ENCODE measurements at places on chromosomes 5 and 9.

GRCh38 chr9:14433351-14434157 lies 119.6 kb upstream of the NFIB start:
- peak; percentile 39 for DNase-seq

- DNase-seq: no peak
Measured at GRCh38 chr5:135353952-135354721, 44.9 kb downstream of the MACROH2A1 start.

DNA sequence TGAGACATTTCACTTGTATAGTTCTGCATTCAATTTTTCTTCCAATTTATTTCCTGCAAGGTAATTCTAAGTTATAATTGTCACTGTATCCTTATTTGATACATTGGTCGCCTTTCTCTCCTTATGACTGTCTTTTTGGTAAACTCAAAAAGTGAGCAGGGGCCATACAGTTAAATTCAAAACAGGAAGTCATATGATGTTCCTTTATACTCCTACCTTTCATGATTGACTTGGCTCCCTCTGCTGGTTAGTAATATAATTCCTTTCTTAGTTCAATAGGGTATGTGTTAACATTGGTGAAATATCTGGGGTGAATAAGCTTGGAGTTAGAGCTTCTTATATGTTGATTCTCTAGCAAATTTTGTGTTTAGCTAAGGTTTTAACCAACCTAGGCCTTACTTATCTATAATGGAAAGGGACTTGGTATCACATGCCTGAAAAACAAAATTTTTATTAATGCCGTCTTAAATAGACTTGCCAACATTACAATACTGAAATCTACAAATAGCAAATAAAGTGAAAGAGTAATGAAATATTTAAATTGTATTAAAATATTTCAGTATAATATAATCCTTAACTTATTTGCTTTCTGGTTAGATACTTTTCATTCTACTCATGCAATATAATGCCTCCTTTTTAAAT lies 6.0 kb upstream of the NIPBL start:
- DNase-seq: peak; percentile 78

- no peak for DNase-seq
Measured at GRCh38 chr9:106127776-106128175, 433.4 kb downstream of the TMEM38B start.

DNA sequence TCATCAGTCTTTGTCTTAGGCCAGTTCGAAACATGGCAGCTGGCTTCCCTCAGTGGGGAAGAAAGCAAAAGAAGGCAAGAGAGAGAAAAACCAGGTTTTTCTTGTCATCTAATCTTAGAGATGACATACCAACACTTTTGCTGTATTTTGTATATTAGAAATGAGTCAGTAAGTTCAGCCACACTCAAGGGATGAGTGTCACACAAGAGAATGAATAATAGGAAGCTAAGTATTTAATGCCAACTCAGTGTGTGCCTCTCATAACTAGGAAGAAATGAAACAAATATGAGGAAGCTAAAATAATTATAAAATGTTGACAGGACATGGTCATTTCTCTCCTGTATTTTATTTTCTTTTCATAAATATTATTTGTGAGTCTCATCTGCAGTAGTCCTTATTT lies 65.3 kb downstream of the CDH12 start:
- DNase-seq: no peak

DNA sequence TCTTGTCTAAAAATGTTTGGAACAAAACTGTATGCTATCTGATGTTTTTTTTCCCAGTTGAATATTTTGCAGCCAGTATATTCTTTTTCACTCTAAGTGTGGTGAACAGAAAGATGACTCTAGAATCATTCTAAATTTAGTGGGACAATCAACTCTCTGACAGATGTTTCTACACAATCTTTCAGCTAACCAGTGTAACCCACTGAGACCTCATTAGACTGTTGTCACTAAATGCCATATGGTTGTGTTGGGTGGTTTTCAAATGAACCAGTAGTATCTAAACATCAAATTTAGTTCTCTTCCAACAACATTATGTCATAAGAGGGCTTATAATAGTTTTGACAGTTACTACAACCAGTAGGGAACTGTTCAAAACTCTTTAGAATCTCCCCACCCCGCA lies 129.6 kb upstream of the PRLR start:
- DNase-seq: no peak

DNA sequence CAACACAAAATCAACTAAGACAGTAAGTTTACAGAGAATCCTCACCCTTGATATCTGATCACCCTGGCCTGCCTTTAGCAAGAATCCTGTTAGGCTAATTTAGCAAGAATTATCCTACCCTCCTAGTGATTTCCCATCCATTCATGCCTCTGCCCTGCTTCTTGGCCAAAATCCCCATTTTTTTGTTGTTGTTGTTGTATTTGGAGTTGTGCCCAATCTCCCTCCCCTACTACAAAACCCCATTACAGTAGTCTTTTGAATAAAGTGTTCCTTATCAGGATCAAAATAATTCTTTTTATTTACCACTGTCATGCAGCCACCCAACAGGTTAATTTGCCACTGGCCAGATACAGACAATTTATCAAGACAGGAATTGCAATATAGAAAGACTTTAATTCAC lies 58.5 kb upstream of the CLINT1 start:
- no peak for DNase-seq

DNA sequence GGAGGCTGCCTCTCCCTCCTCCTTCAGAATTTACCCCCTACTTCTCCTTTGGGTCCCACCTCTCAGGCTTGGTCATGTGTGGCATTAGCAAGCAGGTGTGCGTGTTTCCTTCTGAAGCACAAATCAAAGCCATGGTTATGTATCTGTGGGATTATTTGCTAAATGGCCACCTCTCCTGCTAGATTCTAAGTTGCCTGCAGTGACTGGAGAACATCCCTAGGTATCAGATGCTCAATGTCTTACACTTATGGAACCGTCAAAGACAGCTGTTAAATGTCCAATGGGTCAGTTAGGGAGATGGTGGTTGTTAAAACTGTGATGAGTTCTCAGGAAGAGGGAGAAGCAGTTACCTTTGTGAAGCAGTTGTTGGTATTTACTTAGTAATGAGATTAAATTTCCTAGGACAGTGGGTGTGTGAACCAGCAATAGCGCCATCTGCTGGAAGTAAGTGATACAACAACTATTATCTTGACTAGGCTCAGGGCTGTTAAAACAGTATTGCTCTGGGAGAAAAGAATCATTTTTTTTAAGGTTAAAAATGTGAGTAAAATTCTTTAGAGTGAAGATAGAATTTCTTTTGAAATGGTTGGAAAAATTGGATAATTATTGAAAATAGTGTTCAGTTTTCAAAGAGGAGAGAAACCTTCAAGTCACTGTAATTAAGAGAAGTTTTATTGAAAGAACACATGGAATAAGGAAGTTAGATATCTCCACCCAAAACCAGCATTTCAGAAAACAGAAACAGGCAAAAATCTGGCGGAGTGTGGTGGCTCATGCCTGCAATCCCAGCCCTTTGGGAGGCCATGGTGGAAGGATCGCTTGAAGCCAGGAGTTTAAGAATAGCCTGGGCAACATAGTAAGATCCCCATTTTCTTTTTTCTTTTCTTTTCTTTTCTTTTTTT lies 71.3 kb downstream of the TMC1 start:
- DNase-seq: peak; percentile 32

DNA sequence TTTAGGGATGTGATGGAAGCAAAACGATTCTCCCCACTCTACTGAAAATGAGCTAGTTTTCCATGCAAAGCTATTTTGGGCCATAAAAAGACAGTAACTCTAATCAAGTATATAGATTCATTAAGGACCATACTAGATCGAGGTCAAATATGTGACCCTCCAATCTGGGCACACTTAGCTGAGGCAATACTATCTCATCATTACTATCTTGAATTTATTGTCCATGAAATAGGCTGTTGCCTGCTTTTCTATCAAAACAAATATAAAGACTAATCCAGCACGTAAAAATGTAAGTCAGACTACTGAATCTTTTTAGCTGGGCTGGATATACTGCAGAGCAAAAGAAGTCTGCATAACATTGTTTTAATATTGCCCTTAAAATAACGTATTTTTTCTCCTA lies 943.1 kb downstream of the NR2F1-AS1 start:
- no peak for DNase-seq

DNA sequence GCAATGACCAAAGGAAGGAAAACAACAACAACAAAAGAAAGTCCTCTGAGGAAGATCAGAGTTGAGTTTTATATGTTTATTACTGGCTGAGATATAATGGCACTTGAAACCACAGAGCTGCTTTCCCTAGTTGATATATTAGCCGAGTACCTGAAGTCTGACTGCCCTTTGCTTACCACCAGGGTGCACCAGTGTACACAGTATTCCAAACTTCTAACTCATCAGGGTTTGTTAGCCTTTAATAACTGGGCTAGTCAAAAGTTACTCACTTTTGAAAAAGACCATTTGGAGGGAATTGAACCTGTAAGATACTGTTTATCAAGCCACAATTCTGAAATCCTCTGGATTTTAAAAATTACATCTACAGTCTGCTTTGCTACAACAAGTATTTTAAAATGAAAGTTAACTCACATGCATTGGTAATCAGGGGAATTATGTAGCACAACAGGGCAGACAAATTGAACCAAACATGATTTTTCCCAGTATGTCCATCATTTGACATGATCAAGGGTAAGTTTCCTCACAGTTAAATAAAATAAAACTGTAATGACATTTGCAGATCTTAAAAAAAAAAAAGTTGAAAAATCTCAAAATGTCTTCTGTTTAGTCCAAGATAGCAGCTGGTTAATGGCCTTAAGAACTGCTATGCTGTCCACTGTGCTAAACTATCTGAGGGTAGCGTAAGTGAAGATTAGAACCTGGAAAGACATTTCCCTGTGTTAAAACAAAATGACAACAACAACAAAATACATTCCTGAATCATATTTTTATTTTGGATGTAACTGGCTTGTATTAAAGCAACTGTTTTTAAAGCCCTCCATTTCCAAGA lies 57.3 kb upstream of the C6 start:
- DNase-seq: peak; percentile 7

DNA sequence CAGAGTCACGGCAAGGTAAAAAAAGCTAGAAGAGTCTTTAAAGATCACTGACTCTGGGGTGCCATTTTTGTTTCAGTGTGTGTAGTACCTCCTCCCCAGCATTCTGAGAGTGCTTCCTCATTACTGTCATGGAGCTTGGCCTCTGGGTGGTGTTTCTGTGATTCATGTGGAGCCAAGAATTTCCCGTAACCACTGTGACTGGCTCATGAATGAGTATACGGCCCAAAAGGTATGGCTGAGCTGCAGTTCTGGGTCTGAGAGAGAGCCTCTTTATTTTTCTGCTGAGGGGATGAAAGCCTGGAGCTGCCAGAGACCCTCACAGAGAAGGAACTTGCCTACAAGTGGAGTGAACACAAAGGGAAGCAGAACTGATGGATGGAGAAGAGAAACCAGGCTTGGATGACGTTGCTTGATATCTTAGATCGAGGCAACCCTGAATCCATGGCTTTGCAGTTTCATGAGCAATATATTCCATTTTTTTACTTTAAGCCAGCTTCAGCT lies 85.6 kb downstream of the PTTG1 start:
- DNase-seq: no peak
